Large intestine (tissue), 12 donors: ENCODE measurements at places on chromosomes 2 and 18.

GRCh38 chr18:46894124-46894523 lies 23.2 kb downstream of the PIAS2 start:
- DNase-seq, result no peak

GRCh38 chr18:57889841-57890240 lies 86.7 kb upstream of the ATP8B1 start:
- no peak for DNase-seq

- DNase-seq, result no peak
Measured at GRCh38 chr2:172214252-172214651, 111.6 kb upstream of the DLX2 start.

GRCh38 chr2:46308081-46308480 lies 10.9 kb downstream of the EPAS1 start:
- DNase-seq, result no peak

DNA sequence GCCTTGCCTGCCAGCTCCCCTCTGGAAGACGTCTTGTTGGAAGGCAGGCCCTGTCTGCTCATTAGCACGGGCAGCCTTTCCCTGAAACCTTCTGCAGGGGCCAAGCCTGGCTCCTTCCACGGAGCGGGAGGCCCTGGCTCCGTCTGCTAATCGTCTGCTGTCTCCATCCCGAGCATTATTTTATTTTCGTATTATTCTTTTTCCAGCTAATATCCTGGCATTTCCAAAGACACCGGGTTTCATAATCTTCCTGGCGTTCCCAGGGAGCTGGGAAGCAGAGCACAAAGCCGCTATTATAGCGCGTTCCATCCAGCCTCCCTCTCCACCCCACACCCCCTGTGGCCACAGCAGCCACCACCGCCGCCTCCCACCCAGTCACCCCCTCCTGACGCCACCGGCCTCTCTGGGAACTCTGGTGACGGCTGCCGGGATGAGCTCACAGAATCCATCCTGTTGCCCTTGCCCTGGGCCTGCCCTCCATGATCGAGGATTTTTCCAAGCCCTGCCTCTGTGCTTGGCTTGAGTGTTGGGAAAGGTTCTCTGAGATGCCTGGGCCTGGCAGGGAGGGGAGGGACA lies 125.5 kb downstream of the DYSF start:
- DNase-seq, result no peak

DNA sequence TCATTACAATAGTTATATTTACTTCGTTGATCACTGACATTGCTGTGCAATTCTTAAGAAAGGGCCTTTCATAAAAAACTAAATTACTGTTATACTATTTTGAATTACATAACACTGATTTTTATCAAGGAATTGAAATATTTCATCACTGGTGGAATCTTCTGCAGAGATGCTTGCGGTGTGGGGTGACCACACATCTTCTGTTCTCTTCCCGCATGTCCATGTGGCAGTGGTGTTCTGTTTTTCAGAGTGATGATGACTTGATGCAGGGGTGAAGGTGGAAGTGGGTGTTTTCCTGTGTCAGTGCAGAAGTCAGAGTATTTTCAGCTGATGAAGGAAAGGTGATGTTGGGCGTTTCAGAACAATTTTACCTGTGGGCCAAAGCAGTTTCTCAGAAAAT lies 7.0 kb downstream of the CNDP2 start:
- DNase-seq, result no peak

GRCh38 chr2:86368161-86368824 lies 30.9 kb upstream of the REEP1 start:
- DNase-seq, result peak; percentile 55

DNA sequence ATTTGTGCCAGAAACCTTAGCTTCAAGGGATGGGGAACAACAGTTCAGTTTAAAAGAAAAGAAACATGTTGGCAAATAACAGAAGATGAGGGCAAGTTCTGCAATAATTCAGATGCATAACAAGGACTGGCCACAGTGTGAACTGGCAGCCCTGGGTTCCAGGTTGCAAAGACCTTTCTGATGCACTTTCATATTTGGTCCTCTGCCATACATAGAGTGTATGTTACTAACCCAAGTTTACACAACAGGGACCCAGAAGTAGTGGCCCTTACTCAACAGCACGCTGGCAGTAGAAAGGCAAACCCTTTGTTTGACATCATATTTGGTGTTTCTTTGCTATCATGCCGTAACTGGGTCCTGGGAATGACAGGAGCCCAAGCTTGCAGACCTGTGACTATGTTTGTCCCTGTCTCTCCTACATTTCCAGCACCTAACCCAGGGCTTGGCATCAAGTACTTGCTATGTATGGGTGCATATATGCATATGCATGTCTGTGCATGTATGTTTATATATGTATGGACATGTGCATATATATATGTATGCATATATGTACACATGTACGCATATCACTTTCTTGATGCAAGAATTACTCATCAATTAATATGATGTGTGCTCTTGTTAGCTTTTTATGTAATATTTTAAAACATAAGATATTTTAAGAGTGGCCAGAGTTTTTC lies 94.3 kb downstream of the MBP start:
- no peak for DNase-seq

DNA sequence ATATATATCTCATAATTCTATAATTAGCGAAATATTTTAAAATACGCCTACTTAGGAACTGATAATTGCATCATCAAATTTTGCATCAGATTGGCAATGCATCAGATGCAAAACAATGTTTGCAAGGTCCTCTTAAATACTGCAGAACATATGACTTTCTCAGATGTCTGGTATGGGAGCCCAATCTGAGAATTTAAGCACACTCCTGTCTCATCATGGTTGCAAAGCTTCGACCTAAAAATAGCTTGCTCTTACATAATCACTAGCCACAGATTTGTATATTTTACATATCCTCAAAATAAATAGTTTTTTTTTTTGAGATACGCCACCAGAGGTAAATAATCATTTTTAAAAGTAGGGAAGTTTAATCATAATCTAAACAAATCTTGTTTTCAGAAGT lies 123.2 kb downstream of the CABYR start:
- no peak for DNase-seq

DNA sequence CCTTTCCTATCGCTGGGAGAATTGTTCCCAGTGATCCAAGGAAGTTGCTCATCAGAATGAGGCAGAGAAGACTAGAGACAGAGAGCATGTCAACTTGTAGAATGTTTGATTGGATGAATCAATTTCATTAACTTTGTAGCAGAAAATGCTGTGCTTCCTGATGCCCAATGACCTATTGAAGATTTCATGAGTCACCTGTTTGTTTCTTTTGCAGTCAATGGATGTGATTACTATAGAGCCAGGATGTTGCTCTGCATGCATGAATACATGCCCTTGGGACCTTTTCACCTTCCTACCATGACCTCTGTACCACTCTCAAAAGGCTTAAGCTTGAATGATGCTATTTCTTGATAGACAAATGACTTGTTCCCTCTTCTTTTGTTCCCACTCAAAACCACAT lies 23.3 kb downstream of the SCG2 start:
- DNase-seq, result no peak

- DNase-seq, result no peak
Measured at GRCh38 chr2:75098856-75099255, 100.5 kb downstream of the TACR1 start.

DNA sequence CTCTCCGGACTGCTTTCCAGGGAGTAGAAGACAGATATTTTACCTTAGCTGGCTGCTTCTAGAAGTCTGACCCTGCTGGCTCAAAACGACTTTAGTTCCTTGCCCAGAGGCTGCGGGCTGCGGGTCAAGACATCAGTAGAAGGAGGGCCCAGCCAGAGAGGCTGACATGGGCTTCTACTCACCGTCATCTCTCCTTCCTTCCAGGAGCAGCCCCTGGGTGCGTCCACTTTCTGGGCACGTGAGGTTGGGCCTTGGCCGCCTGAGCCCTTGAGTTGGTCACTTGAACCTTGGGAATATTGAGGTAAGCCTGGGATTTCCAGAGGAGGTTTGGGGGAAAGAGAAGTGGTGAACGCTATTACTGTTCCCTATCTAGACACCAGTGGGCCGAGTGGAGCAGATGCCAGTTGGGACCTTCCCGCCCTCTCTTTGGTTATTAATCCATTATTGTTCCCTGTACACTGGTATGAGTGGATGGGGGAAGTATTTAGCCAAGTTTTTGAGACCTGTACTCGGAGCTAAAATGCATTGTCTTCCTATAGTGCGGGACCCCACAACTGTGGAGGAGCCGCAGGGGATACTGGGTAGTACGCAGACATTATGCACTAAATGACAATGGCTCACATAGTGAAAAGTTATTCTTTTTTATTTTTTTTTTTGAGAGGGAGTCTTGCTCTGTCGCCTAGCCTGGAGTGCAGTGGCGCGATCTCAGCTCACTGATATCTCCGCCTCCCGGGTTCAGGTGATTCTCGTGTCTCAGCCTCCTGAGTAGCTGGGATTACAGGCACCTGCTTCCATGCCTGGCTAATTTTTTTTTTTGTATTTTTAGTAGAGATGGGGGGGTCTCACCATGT lies 26.3 kb upstream of the CASP8 start:
- DNase-seq, result no peak

DNA sequence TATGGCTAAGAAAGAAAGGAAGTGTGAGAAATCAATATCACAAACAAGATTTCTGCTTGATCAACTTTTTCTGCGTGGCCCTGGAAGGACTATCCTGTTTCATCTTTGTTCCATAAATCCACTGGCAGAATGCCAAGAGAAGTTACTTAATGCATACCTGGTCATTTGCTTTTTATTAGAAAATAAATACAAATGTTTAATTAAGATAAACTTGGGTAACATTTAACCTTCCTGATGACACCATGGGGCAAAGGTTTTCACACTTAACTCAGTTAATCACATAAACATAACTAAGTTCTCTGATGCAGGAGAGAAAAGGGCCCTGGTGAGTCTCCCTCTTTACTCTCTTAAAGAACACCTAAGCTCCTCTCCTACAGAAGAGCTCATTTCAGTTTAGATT lies 203.3 kb downstream of the AFF3 start:
- DNase-seq, result peak; percentile 46

DNA sequence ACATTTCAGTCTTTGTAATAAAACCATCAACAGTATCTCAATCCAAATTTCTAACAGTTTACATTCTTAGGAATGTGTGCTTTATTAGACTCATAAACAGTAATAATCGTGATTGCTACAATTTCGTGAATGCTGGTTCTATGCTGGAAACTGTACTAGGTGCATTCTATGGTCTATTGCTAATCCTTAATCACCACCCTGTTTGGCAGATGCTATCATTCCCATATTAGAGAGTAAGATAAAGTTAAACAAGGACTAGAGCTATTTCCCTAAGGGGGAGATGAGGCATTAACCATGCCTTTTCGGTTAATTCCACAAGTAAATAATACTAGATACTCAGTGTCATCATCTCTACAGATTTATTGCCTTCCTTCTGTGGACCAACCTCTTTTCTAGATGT lies 244.0 kb downstream of the PAX3 start:
- DNase-seq, result no peak

- DNase-seq, result no peak
Measured at GRCh38 chr2:164073101-164074074, 337.6 kb upstream of the FIGN start.

DNA sequence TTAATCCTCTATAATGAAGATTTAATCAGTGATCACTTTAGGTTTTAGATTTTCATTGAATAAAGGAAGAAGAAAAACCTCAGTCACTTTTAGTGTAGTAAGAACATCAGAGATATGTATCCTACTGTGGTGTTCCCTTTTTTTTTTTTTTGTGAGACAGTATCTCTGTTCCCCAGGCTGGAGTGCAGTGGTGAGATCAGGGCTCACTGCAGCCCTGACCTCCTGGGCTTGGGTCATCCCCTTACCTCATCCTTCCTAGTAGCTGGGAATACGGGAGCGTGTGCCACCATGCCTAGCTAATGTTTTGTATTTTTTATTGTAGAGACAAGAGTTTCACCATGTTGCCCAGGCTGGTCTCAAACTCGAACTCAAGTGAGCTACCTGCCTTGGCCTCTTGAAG lies 5.1 kb downstream of the SLC39A10 start:
- DNase-seq, result no peak

DNA sequence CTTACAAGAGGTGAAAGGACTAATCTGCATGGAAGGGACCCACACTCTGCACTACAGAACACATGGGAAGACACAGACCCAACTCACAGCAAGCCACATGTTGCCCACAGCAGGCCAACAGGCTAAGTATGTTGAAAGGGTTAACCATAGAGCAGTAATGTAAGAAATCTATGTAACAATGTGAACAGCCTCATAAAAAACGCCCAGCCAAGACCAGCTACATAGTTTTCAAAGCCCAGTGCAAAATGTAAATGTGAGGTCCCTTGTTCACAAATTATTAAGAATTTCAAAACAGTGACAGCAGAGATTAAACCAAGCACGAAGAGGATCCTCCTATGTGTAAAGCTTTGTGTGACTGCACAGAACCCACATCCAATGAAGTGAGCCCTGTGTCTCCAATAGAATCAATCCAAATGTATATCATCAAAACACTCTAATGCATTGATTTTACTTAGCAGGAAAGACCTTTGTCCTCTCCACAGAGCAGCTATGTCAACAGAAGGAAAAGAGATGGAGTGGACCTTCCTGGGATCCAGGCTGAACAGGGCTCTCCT lies 210.1 kb downstream of the AGPS start:
- DNase-seq, result no peak

GRCh38 chr2:200342654-200343053 lies 36.2 kb downstream of the SPATS2L start:
- no peak for DNase-seq

DNA sequence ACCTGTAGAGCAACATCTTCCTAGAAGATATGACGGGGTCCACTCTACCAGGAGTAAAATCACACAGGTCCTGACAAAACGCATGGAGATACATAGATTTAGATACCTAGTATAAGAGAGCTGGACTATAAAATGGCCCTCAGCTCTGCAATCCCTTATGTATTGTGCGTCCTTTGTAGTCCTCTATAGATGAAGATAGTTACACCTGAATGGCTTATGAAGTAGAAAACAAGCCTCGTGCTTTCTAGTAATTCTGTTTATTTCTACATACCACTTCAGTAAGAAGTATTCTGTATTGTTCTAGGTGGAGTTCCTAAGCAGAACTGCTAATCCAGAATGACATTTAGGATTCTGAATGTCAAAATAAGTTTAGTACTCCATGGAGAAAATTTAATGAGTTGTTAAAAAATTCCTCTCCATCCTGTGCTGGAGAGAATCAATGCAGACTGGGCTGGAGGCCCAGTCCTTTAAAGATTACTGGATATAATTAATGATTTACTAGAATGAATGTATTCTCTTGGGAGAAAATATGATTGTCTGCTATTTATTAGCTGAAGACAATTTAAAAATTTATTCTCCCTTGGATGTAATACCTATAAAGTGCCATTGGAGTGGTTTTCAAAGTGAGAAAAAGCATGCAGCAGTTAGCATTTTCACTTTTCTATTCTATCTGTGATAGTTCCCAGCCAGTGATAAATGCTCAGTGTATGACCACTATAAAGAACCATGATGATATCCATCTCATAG lies 147.3 kb upstream of the UNC80 start:
- DNase-seq, result no peak

- peak; percentile 89 for DNase-seq
Measured at GRCh38 chr2:236828820-236829219, 256.9 kb upstream of the COPS8 start.

- no peak for DNase-seq
Measured at GRCh38 chr2:180720829-180721228, 259.6 kb upstream of the UBE2E3 start.

- DNase-seq, result no peak
Measured at GRCh38 chr2:25380586-25381375, 39.1 kb upstream of the DNMT3A start.
